ENCODE measurements at places on chromosomes 6 and 20.

DNA sequence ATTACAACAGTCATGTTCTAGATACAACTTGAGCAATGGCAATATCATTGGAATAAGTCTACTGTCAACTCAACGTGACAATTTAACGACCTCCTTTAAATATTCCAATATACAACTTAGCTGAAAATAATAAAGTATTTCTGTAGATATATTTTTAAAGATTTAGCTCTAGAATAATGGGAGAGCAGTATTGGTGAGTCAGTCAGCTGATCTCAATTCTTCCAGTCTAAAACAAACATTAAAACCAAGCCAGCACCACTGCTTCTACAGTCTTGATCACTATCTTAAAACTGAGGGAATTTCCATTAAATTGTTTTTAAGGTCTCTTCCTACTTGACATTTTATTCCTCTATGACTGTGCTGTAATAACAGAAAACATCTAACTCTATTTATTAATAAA is 38.2 kb downstream of the NOL7 start:
- DNase-seq, result no peak

GRCh38 chr6:150368762-150369161 is at the start of gene IYD:
IYD (plus strand) TSS chr6:150369012; CDS start chr6:150369032, 20 bp downstream.
- DNase-seq, result no peak

DNA sequence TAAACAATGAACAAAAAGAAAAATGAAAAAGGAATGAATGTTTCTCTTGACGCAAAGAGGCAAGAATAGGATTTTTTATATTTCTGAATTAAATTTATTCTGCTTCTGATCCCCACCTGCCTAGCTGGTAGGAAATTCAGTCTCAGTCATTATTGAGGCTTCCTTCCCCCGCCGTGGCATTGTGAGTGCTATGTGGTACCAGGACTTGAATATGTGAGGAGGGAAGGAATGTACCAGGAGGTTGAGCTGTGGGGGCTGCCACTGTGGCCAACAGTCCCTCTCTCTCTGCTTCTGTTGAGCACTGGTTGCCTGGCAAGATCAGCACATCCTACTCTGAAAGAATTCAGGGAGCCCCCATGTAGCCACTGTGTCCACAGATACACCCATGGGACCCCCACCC is 368.1 kb upstream of the JARID2 start:
- DNase-seq, result no peak

DNA sequence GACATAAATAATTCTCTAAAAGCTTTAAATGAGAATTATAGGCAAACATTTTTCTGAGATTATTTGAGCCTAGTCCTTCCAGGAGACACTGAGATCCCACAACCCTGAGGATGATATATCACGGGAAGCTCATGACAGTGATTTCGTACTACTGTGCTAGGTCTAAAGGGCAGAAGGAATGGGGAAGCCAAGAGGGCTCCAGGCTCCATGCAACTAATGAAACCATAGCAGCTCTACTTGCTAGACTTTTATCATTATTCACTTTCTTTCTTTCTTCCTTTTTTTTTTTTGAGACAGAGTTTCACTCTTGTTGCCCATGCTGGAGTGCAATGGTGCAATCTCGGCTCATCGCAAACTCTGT is 57.3 kb upstream of the SGK1 start:
- DNase-seq, result no peak

Data from NCI-H1092 (cell line).